ENCODE measurements at places on chromosomes 5 and 9. TPM values are rescaled to one million over a fixed set of nuclear protein-coding genes. Genes with fewer than 3 reads are reported as not detected.

DMGDH gene
- 0.50 TPM for total RNA-seq

IL13 gene
- total RNA-seq: not detected

EXD3 gene
- total RNA-seq: 18.0 TPM

OTP gene
- not detected for total RNA-seq

PDE4D gene
- total RNA-seq: 40.8 TPM

TPRN gene
- 3.2 TPM for total RNA-seq

HNRNPA0 gene
- total RNA-seq: 14.5 TPM

DNAJA1 gene
- 97.5 TPM for total RNA-seq

NR6A1 gene
- 0.32 TPM for total RNA-seq

SLC6A3 gene
- not detected for total RNA-seq

CNTNAP3B gene
- total RNA-seq: 361 TPM

C7 gene
- 0.06 TPM for total RNA-seq

TOR4A gene
- 14.9 TPM for total RNA-seq
